ENCODE measurements at places on chromosomes 5 and 9. TPM values are rescaled to one million over a fixed set of nuclear protein-coding genes. Genes with fewer than 3 reads are reported as not detected.

GRCh38 chr9:32584784-32585183 is 11.8 kb upstream of the NDUFB6 start:
- no peak for DNase-seq

DNA sequence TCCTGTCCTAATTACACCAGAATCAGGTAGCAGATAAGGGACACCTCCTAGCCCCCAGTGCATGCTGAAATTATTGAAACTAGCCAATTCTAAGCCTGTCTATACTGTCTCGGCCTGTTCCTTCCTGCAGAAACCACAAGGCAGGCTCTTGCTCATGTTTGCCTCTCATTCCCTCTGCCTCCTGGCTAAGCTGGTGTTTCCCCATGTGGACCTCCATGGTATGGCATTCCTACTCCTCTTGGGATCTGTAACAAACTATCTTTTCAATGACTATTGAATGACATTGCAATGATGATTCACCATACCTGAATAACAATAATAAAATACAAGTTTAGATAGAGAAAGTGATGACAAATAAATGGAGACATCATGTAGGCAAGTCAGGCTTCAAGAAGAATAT is 35.6 kb upstream of the ADAMTS16 start:
- DNase-seq: no peak

PCDHGA3 gene
- polyA plus RNA-seq: 1.6 TPM

STPG3 gene
- not detected for polyA plus RNA-seq

DNA sequence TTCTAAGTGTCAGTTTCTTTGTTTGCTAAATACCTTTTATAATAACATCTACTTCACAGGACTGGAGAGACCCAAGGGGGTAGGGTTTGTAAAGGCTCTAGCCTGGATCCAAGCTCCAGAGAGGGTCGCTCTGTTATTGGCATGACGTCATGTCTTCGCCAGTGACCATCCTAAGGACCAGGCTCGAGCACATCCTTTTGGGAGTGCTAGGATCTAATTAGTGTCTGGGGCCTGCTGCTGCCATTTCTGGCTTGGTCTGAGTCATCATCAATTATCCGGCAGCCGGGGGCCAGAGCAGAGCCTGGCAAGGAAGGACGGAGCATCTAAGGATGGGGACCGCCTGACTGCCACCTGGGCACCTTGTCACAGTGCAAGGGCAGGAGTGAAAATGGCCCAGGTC is 153.0 kb downstream of the NSG2 start:
- no peak for DNase-seq

- no peak for DNase-seq
Observed at GRCh38 chr9:34371886-34372466, 4.7 kb downstream of the MYORG start.

RORB gene
- 0.13 TPM for polyA plus RNA-seq

PTGES gene
- 26.8 TPM for polyA plus RNA-seq

DNA sequence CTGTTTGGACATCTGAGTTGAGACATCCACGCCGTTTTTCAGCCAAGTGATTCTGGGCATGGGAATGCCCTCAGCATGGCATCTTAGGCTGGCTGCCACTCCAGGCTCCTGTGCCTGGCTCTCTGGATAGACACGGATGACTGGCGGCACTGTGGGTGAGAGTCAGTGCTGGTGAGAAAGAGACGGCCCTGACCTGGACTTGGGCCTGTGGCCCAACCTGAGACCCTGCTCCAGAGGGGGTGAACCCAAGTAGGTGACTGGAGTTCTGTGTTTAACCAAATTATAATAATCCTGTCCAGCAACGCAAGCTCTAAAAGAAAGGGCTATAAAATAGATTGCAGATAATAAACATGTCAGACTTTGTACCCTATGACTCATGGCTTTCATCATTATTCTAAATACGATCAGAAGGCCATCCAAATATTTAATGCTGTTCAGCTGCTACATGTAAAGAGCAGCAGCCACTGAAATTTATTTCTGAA is 173.9 kb downstream of the HSPA4 start:
- no peak for DNase-seq

DNA sequence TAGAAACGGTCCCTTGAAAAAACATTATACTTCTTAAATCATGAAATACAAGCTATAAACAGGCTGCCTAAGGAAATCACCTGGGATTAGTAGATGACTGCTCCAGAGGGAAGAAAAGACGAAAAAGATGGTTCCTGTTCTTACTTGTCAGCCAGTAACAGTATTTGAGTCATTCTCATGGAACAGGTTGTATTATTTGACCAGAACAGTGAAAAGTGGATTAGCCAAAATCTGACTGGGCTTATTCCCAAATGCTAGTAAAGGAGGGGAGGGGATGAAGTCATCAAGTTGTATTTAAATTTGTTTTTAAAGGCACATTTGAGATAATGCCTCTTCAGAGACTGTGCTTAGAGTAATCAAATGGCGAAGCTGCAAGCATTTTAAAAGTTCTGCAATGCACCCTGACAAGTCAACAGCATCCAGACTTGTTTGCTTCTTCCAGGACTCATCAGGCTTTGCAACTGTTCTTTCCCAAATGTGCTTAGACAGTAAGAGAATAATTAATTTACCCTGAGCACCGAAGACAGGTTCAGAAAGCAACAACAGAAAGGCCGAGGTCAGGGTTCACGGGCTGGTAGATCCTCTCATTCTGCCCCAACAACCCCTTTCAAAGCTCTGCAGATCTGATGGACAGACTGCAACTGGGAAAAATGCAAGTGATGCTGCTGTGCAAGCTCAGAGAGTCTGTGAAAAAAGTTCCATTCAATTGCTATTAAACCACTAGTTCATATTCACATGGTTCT is 800.6 kb downstream of the KCTD16 start:
- no peak for DNase-seq

SPDL1 gene
- 8.2 TPM for polyA plus RNA-seq

MCC gene
- polyA plus RNA-seq: 17.2 TPM

RXRA gene
- 70.6 TPM for polyA plus RNA-seq

HAVCR2 gene
- 3.8 TPM for polyA plus RNA-seq

DNA sequence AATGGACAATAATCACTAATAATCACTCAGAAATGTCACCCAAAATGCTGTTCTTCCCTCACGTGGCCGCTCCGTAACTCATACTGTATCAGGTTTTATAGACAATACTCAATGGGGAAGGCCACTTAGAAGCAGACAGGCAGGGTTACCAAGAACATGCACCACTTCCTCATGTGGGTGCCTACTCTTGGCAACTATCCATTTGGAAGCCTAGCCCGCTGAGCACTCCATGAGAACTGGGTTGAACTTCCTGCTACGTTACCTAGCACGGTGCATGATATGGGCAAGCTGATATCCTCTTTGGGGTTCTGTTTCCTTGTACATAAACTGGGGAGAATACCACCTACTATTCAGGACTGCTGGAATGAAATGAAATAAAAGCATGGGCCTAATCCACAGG is 14.3 kb downstream of the DAP start:
- no peak for DNase-seq

SH2D3C gene
- 16.6 TPM for polyA plus RNA-seq

GRCh38 chr5:86442036-86442745 is 175.6 kb upstream of the COX7C start:
- DNase-seq: no peak

SPATA6L gene
- 1.2 TPM for polyA plus RNA-seq

FLT4 gene
- polyA plus RNA-seq: 8.4 TPM

CNTFR gene
- 11.5 TPM for polyA plus RNA-seq

DNA sequence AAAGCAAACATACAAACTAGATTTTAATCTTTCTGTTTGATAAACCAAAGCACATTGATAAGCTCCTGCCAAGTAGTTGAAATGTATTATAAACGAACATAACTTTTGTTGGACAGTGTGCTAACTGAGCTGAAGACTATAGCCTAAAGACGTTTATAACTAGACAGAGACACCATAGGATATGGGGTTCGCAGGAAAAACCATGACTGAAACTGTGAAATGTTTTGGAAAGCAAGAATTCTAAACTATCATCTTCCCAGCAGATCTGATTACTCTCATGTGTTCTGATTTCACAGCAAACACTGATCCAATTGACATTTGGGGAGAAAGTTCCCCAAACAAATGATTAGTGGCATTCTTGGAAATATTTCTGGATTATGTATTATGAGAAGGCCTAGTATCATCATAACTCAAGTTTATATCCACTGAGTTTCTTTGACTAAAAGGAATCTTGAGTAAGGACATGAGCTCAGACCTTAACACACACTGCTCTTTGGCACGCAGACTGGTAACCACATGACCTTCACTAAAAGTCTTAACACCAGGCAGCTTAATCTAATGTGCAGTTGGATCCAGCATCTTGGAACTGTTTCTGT is 375.2 kb downstream of the ZNF608 start:
- no peak for DNase-seq

GRCh38 chr5:32076699-32077695 is 97.1 kb downstream of the GOLPH3 start:
- peak; percentile 35 for DNase-seq

PDZD2 gene
- 4.5 TPM for polyA plus RNA-seq

GRCh38 chr5:159435855-159436254 is 105.6 kb upstream of the IL12B start:
- no peak for DNase-seq

GRCh38 chr5:140301136-140301535 is 1.8 kb downstream of the PFDN1 start:
- no peak for DNase-seq

GRCh38 chr5:171437286-171437821 is 17.9 kb downstream of the FGF18 start:
- no peak for DNase-seq

DNA sequence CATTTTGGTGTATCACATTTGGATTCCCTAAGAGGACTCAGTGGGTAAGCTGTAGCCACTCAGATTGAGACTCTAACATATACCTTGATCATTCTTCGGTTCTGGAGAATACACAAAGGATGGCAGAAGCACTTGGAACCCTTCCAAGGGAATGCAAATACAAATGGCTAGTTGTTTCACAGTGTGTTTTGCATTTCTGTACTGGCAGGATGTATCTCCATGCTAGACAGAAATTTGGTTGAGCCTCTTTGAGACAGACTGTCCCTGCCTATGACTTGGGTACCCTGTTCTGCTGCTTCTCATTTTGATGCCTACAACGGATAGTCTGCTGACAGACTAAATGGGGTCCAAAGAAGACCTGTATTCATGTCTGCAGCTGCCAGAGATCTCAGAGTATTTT is 273.5 kb downstream of the TMEM38B start:
- no peak for DNase-seq

- no peak for DNase-seq
Observed at GRCh38 chr5:145689235-145689634, 145.9 kb downstream of the PRELID2 start.

HNRNPH1 gene
- polyA plus RNA-seq: 241 TPM

DNA sequence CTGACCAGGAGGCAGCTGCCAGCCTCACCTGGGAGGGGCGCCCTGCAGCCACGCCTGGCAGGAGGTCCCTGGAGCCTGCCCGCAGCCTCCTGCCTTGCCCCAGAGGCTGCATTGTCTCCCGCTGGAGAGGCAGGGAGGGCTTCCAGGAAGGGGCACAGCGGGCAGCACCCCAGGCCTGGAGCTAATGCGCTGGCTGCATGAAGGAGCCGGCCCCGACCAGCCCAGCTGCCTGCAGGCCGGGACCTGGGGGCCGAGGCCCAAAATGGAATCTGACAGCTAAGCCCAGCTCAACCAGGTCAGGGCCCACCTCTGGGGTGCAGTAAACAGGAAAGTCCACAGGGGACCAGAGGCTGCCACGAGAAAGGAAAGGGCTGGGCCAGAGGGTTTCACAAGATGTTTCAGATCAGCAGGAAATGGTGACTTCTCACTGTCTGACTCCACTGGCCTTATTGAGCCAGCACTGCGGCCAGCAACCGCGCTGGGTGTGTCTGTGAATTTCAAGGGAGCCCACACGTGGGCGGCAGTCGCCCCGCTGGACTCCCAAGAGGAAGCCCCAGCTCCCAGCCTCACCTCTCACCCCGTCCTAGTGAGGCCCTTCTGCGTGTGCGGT is 18.6 kb upstream of the NOTCH1 start:
- no peak for DNase-seq

- no peak for DNase-seq
Observed at GRCh38 chr5:89560696-89561095, 677.7 kb upstream of the MEF2C start.

PTGS1 gene
- polyA plus RNA-seq: 348 TPM

DNA sequence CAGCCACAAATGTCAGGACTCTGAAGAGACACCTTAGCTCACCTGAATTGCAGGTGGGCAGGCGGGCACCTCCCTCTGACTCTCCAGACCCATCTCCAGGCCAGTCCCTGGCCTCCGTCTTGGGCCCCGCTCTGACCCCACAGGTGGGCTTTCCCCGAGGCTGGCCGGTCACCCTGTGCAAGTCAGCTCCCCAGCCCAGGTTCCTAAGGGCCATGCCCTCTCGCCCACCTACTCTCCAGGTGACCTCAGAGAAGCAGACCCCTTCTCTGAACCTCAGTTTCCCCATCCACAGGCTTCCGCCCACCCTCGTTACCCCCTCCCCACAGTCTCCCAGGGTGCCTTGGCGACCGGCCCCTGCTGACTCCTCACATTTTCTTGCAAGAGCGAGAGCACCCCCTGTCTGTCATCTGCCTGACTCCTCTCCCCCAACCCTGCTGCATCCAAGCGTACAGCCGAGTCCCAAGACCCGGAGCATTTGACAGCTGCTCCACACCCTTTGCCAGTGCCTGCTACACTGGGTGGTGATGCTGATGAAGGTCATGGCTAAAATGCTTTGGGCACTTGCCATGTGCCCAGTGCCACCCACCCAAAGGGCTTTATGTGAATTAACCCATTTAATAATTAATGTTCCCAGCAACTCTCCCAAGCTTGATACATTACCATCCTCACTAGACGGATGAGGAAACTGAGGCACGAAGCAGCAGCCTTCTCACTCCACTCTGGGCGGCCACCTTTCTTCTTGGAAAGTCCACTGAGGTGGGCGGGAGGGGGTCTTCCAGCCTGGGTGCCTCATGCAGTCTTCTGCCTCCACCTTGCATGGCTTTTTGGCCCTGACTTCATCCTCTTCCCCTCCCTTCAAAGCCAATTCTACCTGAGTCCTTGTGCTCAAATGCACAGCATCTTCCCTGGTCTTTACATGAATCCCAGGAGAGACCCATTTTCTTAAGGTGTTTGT is 51.1 kb upstream of the ORM1 start:
- DNase-seq: no peak

- no peak for DNase-seq
Observed at GRCh38 chr5:121171834-121172233, 679.8 kb upstream of the FTMT start.

CHD1 gene
- 13.0 TPM for polyA plus RNA-seq

GRCh38 chr9:31005086-31005665 is 1379.3 kb upstream of the ACO1 start:
- no peak for DNase-seq

DNA sequence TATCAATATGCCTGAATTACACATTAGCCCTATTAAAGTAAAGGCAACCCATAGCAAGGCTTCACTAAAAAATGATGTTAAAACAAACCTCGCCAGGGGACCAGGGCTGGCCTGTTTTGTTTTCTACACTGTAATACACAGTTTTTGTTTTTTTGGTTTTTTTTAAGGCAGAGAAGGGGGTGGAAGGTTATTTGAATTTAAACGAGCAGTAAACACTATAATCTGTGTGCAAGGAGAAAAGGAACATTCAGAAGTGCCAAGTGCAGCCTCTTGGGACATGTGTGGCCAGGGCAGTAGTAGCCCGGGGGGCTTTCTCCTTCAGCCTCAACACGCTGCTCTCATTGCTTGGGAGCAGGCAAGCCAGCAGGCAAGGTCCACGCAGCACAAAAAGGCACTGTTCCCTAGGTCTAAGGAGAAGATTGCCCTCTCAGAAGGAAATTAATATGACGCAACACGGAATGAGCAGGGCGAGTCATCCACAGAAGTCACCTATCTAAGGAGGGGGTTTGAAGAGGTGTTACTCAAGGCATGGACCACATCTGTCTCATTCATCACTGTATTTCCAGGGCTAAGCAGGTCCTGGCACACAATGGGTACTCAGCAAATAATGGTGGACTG is 16.2 kb downstream of the SIL1 start:
- DNase-seq: no peak

- DNase-seq: no peak
Observed at GRCh38 chr9:27538647-27539046, 9.0 kb upstream of the MOB3B start.

Data from urinary bladder (tissue), 4 donors.